ENCODE measurements at places on chromosomes 7 and 10.
A peak's percentile ranks its signal among the peaks of the same experiment; 100 is the strongest.

DNA sequence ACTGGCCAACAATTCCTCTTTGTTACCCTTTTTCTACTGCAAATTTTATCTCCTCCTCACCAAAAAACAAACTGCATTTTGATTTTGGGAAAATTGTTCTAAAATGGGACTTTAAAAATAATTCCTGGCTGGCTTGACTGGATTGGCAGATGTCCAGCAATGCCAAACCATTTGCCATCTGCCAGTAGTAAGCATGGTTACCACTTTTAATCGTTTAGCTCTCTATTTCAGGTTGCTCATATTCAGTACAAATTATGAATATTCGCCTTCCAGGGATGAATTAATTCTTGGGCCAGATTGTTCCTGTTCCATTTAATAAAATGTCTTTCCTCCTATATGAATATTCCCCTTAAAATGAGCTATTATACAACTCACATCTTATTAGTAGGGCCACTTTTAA is 35.7 kb downstream of the SMNDC1 start:
- no peak for DNase-seq

DNA sequence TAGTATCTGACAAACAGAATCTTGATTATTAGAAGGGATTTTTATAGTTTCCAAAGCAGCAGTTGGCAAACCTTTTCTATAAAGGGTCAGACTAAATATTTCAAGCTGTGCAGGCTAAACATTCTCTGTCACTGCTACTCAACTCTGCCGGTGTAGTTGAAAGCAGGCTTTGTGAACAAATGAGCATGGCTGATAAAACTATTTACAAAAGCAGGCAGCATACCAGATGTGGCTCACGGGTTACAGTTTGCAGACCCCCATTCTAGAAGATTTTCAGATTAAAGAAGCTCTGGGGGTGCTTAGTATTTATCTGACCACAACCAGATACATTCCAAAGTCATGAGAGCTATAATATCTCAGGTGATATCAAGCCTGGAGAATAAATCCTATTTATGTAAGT is 1017.5 kb downstream of the SORCS1 start:
- no peak for DNase-seq

GRCh38 chr10:78362406-78363022 is 328.9 kb downstream of the RPS24 start:
- no peak for DNase-seq

DNA sequence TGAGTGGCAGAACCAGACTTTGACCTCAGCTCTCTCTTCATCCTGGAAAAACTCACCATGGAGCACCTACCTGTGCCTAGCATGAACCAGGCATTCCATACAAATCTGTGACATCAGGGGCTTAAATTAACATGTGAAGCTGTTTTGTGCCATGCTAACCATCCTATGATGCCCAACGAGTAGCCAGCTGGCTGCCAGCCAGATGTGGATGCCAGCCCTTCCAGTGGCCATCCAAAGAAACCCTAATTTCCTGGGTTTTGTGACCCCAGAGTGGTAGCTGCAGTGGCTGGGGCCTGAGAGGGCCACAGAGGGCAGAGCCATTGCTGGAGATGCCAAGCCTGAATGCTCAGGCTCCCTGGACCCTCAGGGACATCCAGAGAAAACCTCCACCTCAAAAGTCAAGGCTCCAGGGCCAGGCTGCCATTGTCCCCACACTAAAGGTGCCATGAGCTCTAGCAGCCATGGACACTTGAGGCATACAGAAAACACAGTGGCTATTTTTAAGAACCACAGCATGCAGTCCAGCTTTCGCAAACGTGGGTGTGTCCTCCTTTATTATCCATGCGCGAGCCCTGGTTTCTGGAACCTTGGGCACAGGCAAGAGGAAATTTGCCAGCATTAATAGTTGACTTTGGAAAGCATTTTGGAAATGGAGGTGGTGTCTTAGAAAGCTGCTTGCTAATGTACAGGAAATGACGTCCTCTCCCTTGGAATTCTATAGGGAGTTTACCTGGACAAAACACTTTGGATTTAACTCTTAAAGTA is 6.0 kb downstream of the CPXM2 start:
- DNase-seq: no peak

DNA sequence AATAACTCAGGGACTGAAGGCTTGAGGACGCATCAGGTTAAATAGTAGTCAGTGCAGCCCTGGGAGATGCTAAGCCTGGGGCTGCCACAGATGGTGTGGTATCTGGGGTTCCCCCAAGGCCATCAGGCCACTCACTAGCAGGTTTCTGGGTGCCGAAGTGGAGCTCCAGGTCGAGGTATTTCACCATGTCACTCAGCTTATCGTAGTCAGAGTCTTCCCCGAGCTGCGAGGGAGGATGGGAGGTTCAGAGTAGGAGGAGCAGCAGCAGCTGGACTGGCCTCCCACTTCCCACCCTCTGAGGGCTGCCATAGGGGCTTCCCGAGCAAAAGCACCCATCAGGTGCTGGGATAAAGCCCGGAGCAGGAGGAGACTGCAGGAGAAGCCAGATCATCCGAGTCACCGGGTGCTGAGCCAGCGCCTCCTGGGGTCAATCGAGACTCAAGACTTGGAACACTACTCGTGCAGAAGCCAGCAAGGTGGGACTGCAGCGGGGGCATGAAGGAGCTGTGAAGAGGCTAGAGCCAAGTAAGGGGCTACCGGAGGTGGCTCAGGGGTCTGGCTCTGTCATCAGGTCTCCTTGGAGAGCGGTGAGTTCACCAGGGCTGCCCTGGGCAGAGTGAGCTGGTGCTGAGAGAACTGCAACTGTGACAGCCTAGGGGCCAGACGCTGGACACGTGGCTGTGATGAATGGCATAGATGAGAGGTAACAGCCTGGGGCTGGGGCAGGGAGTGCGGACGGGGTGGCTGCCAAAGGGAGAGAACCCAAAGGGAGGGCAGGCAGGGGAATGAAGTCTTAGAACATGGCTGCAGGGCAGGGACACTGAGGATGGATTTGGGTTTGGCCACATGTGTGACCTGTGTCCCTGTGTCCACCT is 45.3 kb downstream of the GRID2IP start:
- no peak for DNase-seq

DNA sequence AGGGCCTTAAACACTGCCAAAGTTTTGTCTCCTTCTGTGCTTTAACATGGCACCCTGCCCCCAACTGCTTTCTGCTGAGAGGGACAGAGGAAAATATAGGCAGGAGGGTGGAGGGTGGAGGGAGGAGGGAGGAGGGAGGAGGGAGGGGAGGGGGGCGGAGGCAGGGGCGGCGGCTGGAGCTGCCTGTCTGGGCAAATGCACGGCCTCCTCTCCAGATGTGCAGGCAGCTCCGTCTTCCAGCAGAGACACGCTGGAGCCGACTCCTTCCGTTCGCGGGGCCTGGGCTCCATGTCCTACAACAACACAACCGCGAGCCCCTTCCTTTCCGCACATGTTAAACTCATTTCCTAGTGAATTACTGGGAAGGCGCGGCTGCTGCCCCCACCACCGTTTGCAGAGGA is 14.2 kb downstream of the EBF3 start:
- no peak for DNase-seq

GRCh38 chr7:30922596-30922995 is 10.9 kb downstream of the AQP1 start:
- no peak for DNase-seq

GRCh38 chr7:140674899-140675701 is 2.4 kb downstream of the ADCK2 start:
- peak; percentile 27 for DNase-seq

- DNase-seq: peak; percentile 29
Measured at GRCh38 chr10:87734987-87735827, 75.5 kb downstream of the PAPSS2 start.

DNA sequence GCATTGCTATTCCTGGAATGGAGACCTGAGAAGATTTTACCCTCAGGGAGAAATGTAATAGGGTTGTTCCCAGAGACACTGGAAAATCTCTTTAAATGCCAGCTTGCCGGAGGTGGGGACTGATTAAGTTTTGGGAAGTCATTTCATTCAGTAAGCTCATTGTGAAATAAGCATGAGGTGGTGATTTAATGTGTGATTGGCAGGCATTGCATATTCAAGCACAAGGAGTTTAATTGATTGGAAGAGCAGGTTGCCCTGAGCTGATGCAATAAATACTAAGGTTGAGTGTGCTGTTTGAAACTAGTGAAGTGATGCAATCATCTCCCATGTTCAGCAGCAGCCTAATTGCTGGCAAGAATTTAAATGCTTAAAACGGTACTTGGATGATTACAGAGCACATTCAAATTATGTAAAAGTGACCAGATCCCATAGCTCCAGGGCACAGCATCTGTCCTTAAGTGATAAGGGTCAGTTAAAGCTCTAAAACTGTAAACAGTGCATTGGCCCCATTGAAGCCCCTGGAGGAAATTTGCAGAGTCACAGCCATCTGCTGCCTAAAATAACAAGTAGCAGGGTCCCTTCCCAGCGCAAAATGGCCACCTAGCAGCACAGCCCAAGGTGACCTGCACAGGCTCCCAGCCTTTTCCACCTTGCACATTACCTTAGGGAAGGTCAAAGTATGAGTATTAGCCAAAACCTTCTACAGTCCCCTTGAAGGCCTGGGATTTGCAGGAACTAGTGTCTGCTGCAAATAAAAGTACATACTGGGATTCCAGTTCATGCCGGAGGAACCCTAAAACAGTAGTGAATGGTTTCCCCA is 92.1 kb downstream of the CCDC71L start:
- DNase-seq: peak; percentile 52

DNA sequence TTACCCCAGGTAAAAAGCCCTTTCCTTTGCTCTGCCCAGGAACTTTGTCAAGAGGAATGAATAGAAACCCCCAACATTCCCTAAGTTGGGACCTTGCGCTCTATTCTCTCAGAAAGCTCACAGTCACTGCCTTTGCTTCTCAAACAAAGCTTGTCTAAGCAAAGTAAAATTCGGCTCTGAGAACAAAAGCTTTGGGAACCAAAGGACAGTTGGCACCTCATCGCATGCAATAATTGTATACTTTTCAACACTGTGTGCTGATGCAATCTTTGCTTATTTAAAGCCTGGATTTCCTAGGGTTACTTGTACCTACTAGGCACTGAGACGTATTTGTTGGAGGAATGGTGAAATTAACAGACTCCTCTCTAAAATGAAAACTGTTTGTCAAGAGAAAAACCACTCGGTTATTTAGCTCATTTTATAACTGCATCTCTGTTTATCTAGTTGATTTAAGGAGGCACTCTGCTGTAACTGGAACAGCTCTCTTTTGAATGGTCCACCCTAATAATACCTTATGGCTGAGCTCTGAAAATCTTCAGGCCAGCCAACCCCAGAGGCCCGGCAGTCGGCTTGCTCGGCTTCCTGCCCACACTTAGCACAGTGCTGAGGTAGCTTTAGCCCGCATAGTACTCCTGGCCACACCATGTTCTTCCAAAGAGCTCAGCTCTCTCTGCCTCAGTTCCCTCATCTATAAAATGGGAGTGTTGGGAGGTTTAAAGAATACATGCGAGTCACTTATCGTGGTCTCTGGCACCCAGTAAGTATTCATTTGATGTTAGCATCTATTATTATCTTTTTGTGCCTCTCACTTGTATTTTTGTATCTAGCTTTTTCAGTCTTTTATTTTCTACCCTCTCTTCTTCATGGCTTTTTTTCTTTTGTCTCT is 80.2 kb upstream of the PRR15 start:
- DNase-seq: no peak

GRCh38 chr10:49289480-49289879 is 9.5 kb upstream of the C10orf71 start:
- no peak for DNase-seq

All from HCT116 (cell line).